ENCODE measurements at places on chromosomes 2 and 18. TPM values are rescaled to one million over a fixed set of nuclear protein-coding genes. Genes with fewer than 3 reads are reported as not detected.

DNA sequence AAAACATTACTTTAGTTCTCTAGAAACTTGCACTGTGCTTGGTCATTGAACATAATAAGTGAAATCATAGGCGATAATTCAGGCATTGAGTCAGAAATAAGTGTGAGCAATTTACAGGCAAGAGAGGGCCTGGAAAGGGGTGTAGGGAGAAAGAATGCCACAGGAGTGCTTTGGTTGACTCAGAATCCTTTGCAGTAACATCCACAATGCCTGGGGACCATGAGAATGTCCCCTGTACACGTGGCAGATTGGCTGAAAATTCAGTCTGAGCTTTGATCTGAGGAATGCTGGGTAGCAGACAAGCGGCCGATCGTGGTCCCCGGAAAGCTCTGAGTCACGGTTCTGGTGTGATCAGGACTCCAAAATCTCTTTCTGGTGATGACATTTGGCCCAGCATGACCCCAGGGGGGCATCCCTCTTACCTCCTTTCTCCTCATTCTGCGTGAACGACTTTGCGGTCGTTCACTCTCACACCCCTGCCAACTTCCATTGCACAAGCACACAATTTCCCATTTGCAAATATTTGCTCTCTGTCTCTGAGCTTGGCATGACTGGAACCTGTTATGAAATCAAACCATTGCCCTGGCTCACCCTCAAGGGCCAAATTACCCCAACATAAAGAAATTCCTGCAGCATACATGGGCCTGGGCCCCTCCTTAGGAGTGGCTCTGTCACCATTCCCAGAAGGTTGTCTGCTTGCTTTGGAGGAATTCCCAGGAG is 305.0 kb upstream of the EPAS1 start:
- no peak overlapping the region for H3K4me3 ChIP-seq
- H3K27me3 ChIP-seq: no peaks in the 10 kb centered on the region
- peak overlapping the region; percentile 57 for H3K27ac ChIP-seq
- no peaks in the 10 kb centered on the region for H3K36me3 ChIP-seq
- peak; percentile 86 for DNase-seq

GRCh38 chr2:70979626-70980025 is 1.2 kb downstream of the ANKRD53 start:
- H3K4me1 ChIP-seq: peaks cover 17% of the 10 kb centered on the region
- H3K36me3 ChIP-seq: no peaks in the 10 kb centered on the region
- no peak overlapping the region for H3K4me3 ChIP-seq
- H3K27me3 ChIP-seq: no peaks in the 10 kb centered on the region
- no peak overlapping the region for H3K27ac ChIP-seq

RTN4 gene
- total RNA-seq: 509 TPM

SLC5A7 gene
- 0.05 TPM for total RNA-seq

- no peak overlapping the region for H3K27ac ChIP-seq
These were observed 49.3 kb upstream of the RAB6D start for GRCh38 chr2:131413148-131413747.

- no peaks in the 10 kb centered on the region for H3K36me3 ChIP-seq
- H3K27ac ChIP-seq: no peak overlapping the region
- no peaks in the 10 kb centered on the region for H3K4me1 ChIP-seq
- DNase-seq: no peak
These were observed 278.7 kb downstream of the EN1 start for GRCh38 chr2:118568700-118569099.

DNA sequence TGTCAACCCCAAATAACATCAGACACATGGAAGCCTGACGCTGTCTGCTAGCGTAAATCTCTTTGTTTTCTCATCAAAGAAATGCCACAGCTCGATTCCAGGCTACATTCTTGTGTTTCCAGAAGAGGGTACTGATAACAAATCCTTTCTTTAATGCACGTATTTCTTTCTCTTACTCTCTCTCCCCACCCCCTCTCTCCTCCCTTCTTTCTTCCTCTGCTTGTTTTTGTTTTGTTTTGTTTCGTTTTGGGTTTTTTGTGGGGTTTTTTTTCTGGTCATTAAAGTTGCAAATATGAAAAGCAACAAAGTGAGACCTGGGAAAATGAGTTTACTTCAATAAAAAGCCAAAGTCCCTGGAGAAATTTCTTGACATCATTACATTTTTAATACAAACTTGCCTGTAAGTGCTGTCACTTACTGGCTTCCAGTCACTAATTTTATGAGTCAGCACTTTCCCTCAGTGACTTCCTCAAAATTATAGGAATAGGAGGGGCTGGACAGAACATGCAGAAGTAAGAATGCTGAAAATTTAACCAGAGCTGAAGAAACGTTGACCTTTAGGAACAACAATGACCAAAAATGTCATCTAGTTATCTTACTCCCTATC is 106.7 kb upstream of the NABP1 start:
- H3K27me3 ChIP-seq: no peaks in the 10 kb centered on the region
- H3K4me3 ChIP-seq: no peak overlapping the region
- peaks cover 13% of the 10 kb centered on the region for H3K4me1 ChIP-seq

GRCh38 chr2:237774811-237775553 is 23.6 kb upstream of the RBM44 start:
- DNase-seq: peak; percentile 28
- no peaks in the 10 kb centered on the region for H3K4me1 ChIP-seq
- no peak overlapping the region for H3K4me3 ChIP-seq
- H3K27me3 ChIP-seq: no peaks in the 10 kb centered on the region
- H3K36me3 ChIP-seq: peaks cover 35% of the 10 kb centered on the region

DNA sequence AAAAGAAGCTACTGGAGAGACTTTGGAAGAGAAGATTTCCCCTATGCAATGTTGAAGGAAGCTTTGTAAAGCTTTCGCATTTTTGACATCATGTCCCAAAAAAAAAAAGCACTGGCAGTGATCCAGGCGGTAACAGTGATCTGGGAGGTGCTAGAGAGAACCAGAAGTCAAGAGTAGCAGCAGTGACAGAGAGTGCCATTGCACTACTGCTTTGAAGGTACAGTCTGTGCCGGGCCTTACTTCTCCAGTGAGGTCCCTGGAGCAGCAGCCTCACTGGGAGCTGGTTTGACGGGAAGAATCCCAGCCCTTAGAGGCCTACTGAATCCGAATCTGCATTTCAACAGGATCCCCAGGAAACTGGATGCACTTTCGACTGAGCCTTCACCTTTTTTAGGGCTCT is 50.9 kb upstream of the ATL2 start:
- no peak overlapping the region for H3K27ac ChIP-seq
- H3K27me3 ChIP-seq: peaks cover 17% of the 10 kb centered on the region
- H3K4me3 ChIP-seq: no peak overlapping the region
- no peaks in the 10 kb centered on the region for H3K4me1 ChIP-seq
- no peaks in the 10 kb centered on the region for H3K36me3 ChIP-seq

- H3K4me3 ChIP-seq: no peak overlapping the region
- no peak for DNase-seq
- H3K27ac ChIP-seq: no peak overlapping the region
- H3K4me1 ChIP-seq: no peaks in the 10 kb centered on the region
- H3K27me3 ChIP-seq: no peaks in the 10 kb centered on the region
These were observed 481.3 kb downstream of the PIK3C3 start for GRCh38 chr18:42436222-42436765.

- H3K36me3 ChIP-seq: no peaks in the 10 kb centered on the region
- H3K4me3 ChIP-seq: no peak overlapping the region
- no peak overlapping the region for H3K27ac ChIP-seq
- no peak for DNase-seq
These were observed 13.7 kb downstream of the DOCK10 start for GRCh38 chr2:225028572-225028971.

PSD4 gene
- 2.6 TPM for total RNA-seq

- H3K4me3 ChIP-seq: no peak overlapping the region
- no peak overlapping the region for H3K27ac ChIP-seq
These were observed 7.2 kb downstream of the IL1B start for GRCh38 chr2:112829101-112829960.

NABP1 gene
- 181 TPM for total RNA-seq

ICOS gene
- not detected for total RNA-seq

DNA sequence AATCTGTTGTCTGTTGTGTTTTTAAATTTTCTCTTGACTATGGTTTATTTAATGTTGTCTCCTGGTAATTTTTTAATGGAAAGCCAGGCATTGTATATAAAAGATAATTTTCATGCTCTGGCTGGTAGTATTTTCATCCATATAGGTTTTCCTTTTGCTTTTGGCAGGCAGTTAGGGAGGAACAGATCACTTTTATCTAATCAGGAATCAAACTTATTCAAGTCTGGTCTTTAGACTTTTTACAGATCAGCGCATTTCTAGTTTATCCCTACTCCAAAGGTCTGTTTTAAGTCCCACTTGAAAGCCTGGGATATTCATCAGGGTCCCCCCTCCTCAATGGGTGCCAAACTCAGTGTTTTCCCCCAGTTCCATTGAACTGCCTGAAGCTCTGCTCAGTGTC is 17.2 kb downstream of the PLB1 start:
- DNase-seq: no peak
- H3K27ac ChIP-seq: no peak overlapping the region
- peaks cover 27% of the 10 kb centered on the region for H3K27me3 ChIP-seq
- H3K36me3 ChIP-seq: no peaks in the 10 kb centered on the region

RAPH1 gene
- 50.4 TPM for total RNA-seq

DNA sequence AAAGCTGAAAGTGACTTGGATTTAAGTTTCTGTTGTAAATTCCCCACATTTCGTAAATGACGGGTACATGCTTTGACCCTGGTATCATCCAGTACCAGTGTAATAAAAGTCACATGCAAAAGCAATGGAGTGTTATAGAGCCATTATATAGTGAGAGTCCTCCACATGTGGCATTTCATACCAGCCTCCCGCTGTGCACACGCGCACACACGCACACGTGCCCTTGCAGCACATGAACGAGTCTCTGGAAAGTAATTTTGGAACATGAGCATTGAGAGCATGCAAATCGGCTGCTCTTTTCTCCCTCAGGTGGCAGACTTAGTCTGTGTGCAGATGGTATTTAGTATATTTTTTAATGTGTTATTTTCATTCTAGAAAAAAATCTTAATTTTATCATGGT is 198.1 kb downstream of the ZNF407 start:
- peaks cover 5% of the 10 kb centered on the region for H3K4me1 ChIP-seq
- H3K27me3 ChIP-seq: no peaks in the 10 kb centered on the region
- H3K27ac ChIP-seq: no peak overlapping the region
- no peaks in the 10 kb centered on the region for H3K36me3 ChIP-seq
- no peak overlapping the region for H3K4me3 ChIP-seq

GRCh38 chr2:113200236-113200635 is 26.5 kb downstream of the PSD4 start:
- no peak for DNase-seq
- H3K4me1 ChIP-seq: peaks cover 31% of the 10 kb centered on the region
- H3K36me3 ChIP-seq: no peaks in the 10 kb centered on the region
- H3K27me3 ChIP-seq: no peaks in the 10 kb centered on the region
- H3K27ac ChIP-seq: no peak overlapping the region
- H3K4me3 ChIP-seq: no peak overlapping the region

LIMS4 gene
- 1.3 TPM for total RNA-seq

DNA sequence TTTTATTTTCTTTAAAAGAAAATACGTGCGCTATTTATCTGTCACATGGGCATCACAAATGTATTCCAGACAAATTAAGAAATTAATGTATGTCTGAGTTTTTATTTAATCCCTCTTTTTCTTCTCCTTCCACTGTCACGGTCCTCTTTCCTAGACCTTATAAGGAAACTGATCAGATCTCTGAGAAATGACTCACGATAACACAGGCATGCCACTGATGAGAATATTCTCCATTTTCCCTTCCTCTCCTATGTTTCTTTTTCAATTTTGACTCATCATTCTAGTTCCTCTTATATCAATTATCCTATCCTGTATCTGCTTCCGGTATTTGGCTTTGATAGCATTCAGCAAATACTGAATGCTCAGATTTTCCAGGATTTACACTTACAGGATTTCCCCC is 121.8 kb downstream of the DSC3 start:
- DNase-seq: peak; percentile 3
- no peaks in the 10 kb centered on the region for H3K4me1 ChIP-seq
- H3K4me3 ChIP-seq: no peak overlapping the region

CACNB4 gene
- 2.9 TPM for total RNA-seq

FBLN7 gene
- total RNA-seq: not detected

GFPT1 gene
- total RNA-seq: 137 TPM

- DNase-seq: peak; percentile 14
- no peaks in the 10 kb centered on the region for H3K27me3 ChIP-seq
- H3K4me1 ChIP-seq: peaks cover 12% of the 10 kb centered on the region
- H3K4me3 ChIP-seq: no peak overlapping the region
These were observed 25.0 kb upstream of the ARL5A start for GRCh38 chr2:151853070-151853758.

GRCh38 chr2:37342591-37343220 is 1.7 kb upstream of the QPCT start:
- no peak overlapping the region for H3K27ac ChIP-seq
- H3K27me3 ChIP-seq: no peaks in the 10 kb centered on the region
- peaks cover 12% of the 10 kb centered on the region for H3K4me1 ChIP-seq

- DNase-seq: no peak
- no peak overlapping the region for H3K4me3 ChIP-seq
- H3K4me1 ChIP-seq: no peaks in the 10 kb centered on the region
- H3K36me3 ChIP-seq: no peaks in the 10 kb centered on the region
- peaks cover 25% of the 10 kb centered on the region for H3K27me3 ChIP-seq
These were observed 9.9 kb upstream of the NFATC1 start for GRCh38 chr18:79385708-79386341.

GMPPA gene
- 55.3 TPM for total RNA-seq

DNA sequence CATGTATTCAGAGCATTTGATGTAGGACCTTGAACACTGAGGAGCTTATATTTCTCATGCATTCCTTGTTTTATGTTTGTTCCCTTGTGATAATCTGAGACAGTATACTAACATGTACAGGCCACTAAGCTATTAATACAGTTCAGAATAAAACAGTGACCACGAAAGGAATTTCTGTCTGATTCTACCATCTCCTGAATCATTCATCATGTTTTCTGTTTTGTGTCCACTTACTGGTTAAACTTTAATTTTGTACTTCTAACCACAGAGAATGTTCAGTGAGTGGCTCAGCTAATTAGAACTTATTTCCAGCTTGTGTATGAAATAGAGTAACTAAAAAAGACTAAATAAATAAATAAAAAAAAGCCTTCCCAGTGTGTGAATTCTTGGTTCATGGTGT is 110.4 kb downstream of the LRP1B start:
- no peak overlapping the region for H3K27ac ChIP-seq
- H3K4me1 ChIP-seq: no peaks in the 10 kb centered on the region
- DNase-seq: peak; percentile 62
- no peaks in the 10 kb centered on the region for H3K36me3 ChIP-seq

DNA sequence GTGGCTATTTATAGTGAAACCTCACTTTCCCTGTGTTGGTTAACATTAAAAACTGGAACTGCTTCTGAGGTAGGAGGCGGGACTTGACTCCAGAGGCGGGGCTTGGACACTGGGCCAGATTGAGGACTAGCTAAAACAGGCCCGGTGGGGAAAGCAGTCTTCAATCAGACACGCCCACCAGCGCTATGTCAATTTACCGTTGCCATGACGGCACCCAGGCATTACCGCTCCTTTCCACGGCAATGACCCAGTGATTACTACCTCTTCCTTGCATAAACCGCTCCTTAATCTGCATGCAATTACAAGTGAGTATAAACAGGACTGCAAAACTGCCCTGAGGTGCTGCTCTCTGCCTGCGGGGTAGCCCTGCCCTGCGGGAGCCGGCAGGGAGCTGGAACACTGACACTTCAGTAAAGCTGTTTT is 35.3 kb downstream of the LRRFIP1 start:
- H3K4me1 ChIP-seq: peaks cover 11% of the 10 kb centered on the region
- no peak overlapping the region for H3K27ac ChIP-seq
- no peak overlapping the region for H3K4me3 ChIP-seq
- no peaks in the 10 kb centered on the region for H3K27me3 ChIP-seq
- DNase-seq: peak; percentile 83

- no peak overlapping the region for H3K27ac ChIP-seq
- DNase-seq: no peak
- peaks cover 32% of the 10 kb centered on the region for H3K36me3 ChIP-seq
- H3K27me3 ChIP-seq: no peaks in the 10 kb centered on the region
- peaks cover 16% of the 10 kb centered on the region for H3K4me1 ChIP-seq
These were observed 27.1 kb downstream of the ASB1 start for GRCh38 chr2:238453842-238454241.

- no peak overlapping the region for H3K4me3 ChIP-seq
- H3K4me1 ChIP-seq: no peaks in the 10 kb centered on the region
- H3K27me3 ChIP-seq: no peaks in the 10 kb centered on the region
- H3K36me3 ChIP-seq: peaks cover 11% of the 10 kb centered on the region
These were observed 53.3 kb downstream of the ZNF236 start for GRCh38 chr18:76875390-76876325.

Measured in astrocyte (in vitro differentiated cells and primary cell).